NCI-H446 treated with DMSO at 0.1 percent for 48 hours (cell line): ENCODE measurements at places on chromosomes 5 and 9.

- DNase-seq, result no peak
Measured at GRCh38 chr9:89427621-89428221, 70.2 kb downstream of the SEMA4D start.

GRCh38 chr5:112374356-112374755 is 44.7 kb downstream of the EPB41L4A start:
- no peak for DNase-seq

DNA sequence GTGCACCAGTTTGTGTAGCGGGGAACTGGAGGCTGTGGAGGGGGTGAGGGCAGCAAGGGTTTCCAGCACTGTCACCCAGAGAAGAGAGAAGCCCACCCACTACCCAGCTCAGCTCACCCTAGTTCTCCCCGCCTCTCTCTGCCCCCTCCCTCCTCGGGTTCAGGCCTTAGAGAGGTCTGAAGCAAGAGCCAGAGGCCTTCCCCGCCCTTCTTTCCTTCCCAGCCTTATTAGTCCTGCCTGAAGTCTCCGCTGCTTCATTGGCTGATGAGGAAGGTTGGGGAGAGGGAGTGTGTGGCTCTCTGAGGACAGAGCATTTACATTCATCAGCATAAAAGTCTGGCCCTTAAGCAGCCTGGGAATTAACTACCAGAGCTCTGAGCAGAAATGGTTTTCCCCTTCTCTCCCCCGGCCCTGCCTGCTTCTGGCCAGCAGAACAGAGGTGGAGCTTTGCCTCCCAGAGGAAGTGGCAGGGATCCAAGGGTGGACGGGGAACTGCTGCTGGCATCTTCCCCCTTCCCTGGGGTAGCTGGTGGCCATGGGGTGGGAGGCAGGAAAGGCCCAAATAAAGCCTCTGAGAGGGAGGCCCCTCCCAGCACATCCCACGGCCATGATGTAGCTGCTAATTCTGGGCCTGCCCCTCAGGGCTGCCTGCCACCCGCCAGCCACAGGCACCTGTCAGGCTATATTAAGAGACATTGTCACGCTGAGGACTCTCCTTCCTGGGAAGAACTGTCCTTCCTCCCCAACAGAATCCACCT is 4.1 kb downstream of the DNAJB5 start:
- no peak for DNase-seq

DNA sequence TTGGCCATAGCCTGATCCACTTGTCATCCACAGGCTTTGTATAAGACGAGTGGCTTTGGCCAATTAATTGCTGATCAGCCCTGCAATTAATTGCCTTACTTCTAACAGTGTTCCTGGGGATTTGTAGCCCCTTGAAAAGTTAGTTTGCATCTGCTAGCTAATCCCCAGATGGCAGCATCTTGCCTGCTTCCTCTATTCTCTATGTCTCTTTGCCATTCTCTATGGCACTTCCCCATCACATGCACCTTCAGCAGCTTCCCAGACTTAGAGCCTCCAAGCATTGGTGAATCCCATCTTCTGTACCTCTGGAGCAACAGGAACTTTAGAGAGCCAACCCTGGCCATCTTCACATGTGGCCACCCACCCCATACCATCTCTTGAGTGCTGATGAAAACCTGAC is 197.0 kb upstream of the DMAC1 start:
- DNase-seq, result no peak

DNA sequence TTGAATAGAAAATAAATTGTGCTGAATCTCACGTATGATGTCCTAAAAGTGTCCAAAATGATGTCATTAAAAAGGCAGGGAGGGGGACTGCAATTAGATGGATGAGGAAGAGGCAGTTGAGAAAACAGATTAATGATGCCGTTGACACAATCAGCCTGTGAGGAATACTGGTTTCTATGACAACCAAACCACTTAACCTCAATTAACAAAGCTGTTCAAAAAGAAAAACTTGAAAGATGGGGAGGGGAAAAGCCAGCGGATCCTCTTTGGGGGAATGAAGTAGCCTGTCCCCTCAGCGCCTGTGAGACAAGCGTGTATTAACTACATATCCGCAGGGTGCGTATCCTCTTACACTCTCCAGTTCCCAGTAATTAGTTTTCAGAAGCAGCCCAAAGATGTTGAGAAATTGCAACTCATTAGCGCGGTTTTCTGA is 160.7 kb downstream of the TTC39B start:
- DNase-seq, result peak; percentile 51

DNA sequence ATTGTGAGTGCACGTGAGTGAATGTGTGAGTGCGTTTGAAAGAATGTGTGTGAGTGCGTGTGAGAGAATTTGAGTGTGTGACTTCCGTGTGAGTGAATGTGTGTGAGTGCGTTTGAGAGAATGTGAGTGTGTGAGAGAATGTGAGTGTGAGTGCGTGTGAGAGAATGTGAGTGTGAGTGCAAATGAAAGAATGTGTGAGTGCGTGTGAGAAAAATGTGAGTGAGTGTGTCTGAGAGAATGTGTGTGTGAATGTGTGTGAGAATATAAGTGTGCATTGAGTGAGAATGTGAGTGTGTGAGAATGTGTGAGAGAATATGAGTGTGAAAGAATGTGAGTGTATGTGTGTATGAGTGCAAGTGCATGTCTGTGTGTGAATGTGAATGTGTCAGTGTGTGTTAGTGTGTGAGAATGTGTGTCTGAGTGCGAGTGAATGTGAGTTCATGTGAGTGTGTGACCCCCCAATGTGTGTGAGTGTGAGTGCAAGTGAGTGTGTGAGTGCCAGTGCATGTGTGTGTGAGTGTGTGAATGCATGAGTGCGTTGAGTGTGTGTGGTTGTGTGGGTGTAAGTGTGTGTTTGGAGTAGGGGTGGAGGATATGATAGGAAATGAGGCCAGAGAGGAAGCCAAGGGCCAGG is 37.9 kb upstream of the LHX2 start:
- no peak for DNase-seq

DNA sequence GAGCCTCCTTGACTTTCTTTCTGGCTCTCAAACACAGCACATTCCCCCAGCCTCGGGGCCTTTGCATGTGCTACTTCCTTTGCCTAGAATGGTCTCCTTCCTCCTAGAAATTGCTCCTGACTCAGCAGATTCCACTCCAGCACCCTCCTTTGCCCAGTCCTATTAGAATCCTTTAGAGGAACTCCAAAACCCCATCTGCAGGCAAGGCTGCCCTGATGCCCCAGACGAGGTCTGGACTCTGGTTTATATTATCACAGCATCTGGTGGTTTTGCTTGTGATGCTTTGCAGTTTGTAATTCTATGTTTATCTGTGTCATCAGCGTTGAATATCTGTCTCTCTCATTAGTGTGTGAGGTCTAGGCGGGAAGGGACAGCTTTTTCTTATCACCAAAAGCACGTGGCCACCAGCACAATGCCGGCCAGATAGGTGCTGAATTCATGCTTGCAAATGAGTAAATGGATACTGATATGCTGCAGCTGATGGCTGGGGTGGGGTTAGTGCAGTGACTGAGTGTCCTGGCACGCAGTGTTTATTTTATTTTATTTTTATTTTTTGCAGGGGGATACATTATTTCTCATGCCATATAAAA is 30.0 kb upstream of the ANKH start:
- no peak for DNase-seq

- DNase-seq, result no peak
Measured at GRCh38 chr5:154352960-154353548, 92.7 kb upstream of the SAP30L start.

- no peak for DNase-seq
Measured at GRCh38 chr9:136057236-136058081, 37.6 kb downstream of the NACC2 start.

GRCh38 chr9:19498015-19498414 is 89.2 kb downstream of the ACER2 start:
- DNase-seq, result no peak

- DNase-seq, result no peak
Measured at GRCh38 chr9:93501406-93501805, 48.0 kb upstream of the FAM120AOS start.

DNA sequence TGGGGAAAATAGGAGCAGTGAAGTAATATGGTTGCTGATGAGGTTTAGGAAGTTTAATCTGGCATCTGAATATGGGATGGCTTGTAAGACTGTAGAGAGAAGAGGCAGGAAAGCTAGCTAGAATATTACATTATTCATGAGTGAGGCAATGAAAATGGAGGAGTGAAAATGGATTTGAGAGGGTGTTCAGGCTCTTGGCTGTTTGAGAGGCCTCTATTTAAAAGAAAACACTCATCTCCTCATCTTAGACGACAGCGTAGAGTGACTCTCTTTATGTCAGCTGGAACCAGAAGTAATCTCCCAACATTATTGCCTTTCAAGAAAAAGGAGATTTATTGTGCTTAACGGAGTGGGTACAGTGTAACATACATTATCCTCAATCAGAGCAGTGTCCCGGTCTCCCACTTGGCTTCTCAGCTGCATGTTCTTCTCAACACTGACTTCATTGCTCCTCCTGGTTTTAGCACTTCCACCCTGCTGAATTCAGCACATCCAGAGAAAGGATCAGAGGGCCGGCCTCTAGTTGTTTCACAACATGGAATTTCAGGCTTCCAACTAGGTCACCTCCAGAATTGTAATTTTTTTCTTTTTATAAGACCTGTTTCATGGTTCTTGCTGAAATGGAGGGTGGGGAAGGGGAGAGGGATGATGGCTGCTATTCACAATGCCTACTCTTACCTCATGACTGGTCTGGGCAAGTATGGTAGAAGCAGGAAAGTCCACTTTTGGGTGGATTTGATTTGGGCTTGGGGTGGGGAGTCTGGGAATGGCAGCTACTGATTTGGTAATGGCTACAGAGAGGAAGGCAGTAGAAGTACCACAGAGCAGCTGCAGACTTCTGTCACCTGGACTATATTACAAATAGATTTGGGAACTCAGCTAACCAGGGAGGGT is 52.9 kb upstream of the KIAA1958 start:
- no peak for DNase-seq

DNA sequence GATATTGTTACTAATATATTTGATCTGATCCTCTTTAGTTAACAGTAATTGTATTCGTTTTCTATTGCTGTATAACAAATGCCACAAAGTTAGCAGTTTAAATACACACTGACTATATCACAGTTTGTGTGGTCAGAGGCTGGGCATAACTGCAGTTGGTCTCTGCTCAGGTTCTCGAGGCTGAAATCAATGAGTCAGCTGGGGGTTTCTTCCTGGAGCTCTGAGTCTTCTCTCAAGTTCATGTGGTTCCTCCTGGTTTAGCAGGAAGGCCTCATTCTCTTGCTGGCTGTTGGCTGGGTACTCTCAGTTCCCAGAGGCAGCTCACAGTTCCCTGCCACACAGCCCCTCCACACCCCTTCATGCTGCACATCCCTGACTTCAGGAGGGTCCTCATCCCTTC is 20.7 kb downstream of the COL23A1 start:
- DNase-seq, result no peak

GRCh38 chr5:132746954-132747615 is at the start of gene CCNI2:
Gene CCNI2 (plus strand): TSS chr5:132747426. CDS start chr5:132747496, 70 bp downstream.
- no peak for DNase-seq

DNA sequence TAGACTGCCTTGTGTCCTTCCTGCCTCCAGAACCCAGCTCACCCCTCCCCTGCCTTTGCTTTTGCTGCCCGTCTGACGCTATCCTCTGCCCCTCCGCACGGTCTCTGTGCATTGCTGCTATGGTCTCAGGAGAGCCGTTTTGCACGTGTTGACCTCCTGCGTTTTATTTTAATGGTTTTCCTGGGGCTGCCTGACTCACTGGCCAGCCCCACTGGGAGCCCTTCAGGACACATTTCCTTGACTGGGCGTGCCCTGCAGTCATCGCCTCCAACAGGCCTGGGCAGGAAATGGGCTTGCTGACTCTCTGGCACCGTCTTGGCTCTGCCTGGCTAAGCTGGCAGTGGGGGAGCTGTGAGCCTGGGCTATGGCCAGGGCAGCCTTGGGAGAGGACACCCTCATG is 17.9 kb upstream of the ASS1 start:
- DNase-seq, result no peak

DNA sequence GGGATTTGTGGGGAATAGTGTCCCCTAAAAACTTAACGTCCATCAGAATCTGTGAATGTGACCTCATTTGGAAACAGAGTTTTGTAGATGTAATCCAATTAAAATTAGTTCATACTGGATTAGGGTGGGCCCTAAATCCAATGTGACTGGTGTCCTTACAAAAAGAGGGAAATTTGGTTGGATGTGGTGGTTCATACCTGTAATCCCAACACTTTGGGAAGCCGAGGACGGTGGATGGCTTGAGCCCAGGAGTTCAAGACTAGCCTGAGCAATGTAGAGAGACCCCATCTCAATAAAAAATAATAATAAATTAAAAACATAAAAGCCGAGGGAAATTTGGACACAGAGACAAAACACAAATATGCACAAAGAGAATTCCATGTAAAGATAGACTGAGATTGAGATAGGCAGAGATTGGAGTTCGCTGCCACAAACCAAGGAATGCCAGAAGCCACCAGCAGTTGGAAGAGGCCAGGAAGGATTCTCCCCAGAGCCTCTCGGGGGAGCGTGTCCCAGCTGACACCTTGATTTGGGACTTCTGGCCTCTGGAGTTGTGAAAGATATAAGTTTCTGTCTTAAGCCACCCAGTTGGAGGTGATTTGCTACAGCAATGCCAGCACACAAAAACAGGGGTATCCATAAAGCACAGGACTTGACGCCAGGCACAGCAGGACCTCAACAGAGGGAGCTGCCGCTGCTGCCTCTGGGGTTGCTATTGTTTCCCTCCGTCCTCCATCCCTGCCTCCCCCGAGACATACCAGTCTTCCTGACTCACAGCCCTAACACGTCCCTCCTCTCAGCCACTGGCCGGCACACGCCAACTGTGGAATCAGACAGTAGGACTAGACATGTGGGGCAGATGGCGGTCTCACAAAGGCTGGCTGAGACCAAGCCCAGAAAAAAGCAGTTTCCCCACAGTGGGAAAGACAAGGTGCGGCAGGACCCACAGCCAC is 73.8 kb upstream of the IL17B start:
- no peak for DNase-seq

GRCh38 chr5:55063220-55063863 is 39.1 kb upstream of the GZMA start:
- DNase-seq, result no peak

- DNase-seq, result no peak
Measured at GRCh38 chr5:154829589-154830218, 20.7 kb downstream of the FAXDC2 start.

DNA sequence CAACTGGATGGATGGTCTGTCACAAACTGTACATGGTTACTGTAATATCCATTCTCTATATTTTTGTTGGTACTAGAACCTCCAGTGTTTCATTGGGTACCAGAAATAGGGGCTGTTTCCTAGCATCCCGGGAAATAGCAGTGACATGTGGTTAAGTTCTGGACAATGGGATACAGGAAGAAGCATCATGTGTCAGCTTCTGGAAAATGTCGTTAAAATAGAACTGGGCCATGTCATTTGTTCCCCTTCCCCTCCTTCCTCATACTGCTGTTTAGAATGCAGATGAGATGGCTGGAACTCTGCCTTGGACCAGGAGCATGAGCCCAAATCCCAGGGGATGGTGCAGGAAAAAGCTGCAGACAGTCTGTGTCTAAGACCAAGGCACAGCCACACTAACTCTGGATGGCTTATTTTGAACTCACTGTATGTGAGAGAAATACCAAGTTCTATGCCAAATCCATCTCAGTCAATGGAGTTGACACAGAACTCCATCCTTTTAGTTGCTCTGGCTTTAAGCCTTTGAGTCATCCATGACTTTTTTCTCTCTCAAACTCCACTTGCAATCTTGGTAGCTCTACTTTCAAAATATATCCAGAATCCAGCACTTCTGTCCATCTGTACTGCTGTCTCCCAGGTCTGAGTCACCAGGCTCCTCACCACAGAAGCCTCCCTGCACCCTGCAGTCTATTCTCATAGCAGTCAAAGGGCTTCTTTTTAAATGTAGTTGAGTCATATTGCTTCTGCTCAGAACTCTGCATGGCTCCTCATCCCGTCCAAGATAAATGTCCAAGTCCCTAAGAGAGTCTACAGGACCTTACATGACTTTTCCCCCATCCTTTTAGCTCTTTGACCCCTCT is 184.2 kb downstream of the NSG2 start:
- DNase-seq, result no peak

- no peak for DNase-seq
Measured at GRCh38 chr5:103541114-103541513, 21.5 kb downstream of the NUDT12 start.
